SW 1271 (cell line): ENCODE measurements at places on chromosomes 2 and 18.

- DNase-seq = no peak
Observed at GRCh38 chr2:94987074-94988020, 38.2 kb upstream of the MAL start.

GRCh38 chr18:10010611-10011015, 96.8 kb downstream of the VAPA start:
- no peak for DNase-seq

DNA sequence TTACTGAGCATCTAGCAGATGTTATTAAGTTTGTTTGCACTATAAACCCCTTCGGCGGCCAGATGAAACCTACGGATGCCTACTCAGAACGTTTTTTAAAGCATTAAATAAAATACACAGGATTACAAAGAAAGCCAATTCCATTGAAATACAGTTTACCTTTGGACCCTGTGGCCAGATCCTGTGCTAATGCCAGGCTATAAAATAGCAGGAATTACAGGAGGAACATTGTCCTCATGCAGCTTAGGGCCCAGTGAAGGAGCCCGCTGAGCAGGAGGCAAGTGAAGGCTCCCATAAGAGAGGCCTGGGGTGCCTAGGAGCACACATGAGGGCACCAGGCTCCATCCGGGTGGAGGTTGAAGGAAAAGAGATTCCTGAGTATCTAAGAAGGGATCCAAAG, 310.4 kb downstream of the MTX2 start:
- DNase-seq = no peak

DNA sequence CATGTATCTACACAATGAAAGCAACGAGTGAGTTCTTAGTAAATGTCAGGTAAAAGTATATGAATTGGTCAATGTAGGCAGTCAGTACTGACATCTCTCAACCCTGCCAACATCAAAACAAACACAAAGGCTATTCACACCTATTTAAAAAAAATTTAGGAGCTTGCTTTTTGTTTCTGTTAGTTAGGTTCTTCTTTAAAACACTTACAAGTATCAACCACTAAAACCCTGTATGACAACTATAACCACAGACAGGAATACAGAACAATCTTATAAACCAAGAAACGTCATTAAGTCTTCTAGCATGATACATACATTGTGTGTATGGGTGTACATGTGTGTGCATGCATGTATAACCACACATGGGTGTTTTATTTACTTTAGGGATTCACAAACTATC, 131.0 kb downstream of the TCF4 start:
- no peak for DNase-seq

DNA sequence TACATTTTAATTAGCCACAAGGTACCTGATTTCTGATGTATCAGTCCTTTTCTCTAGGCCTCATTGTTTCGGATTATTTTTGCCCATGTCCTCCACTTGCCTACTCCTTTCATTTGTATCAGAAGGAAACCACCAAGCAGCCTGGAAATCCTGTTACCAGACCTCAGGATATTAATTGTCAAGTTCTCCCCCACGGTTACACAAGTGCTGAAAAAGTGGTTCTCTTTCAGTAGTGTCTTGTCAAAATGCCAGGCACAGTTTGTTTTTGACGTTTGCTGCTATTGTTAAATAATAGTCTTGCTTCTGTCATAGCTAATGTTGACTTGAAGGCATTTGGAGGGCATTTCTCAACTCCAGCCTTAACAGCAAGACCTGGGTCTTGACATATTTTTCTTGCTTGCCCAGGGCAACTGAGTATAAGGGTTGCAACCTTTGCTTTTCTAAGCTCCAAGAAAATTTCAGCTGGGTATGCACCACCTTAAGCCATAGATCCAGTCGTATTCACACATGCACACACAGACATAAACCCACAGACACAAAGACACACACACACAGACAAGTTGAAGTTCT, 31.0 kb downstream of the INSIG2 start:
- DNase-seq = no peak

DNA sequence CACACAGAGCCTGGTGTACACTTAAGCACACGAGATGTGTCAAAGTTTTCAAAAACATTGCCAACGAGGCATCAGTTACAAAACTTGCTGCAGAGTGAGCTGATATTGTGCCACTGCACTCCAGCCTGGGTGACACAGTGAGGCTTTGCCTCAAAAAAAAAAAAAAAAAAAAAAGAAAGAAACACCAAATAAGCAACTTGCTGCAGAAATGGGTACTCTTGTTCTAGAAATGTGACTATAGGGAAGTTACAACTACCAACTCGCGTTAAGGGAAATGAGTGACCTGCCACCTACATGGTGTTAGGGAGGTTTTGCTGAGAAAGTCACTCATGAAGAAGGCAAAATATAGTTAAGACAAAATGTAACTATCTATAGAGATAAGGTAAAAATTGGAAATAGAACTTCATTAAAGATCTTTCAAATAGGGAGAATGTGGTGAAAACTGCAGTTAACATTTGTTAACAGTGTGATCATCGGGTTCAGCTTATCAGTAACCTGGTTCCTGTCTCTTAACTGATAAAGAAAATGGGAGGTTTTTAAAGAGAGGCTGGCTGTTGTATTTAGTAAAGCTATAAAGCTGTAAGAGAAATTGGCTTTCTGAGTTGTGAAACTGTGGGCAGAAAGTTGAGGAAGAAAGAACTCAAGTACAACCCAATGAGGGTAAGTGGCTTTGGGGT, at the start of gene IL1RL1:
Gene IL1RL1 (plus strand): TSS at position 600 of the 677 bp plus-strand sequence. CDS start 26,702 bp downstream, outside the sequence.
- no peak for DNase-seq

DNA sequence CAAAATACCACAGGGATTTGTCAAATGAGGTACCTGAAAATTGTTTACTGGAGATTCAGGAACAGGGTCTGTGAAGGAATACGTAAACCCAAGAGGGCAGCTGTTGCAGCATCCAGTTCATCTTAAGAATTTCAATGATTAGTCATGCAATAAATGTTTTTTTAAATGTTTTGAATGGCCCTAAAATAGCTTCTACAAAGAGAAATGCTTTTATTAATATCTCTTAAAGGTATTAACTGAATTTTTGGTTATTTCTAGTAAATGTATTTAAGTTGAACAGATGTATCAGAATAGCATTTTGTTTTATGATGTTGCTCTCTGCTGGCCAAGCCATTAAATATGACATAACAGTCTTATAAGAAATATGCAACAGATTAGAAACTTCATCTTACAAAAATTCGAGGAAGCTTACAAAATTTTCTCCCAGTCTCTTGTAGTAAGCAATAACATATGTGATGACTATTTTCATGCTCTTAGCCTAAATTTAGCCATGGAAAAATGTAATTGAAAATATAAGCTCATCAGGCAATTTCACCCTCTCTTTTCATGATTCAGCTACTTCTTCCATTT, 863.9 kb downstream of the SUCLG1 start:
- DNase-seq = no peak

- no peak for DNase-seq
Observed at GRCh38 chr18:38545071-38545470, 979.5 kb upstream of the CELF4 start.

- DNase-seq = no peak
Observed at GRCh38 chr2:14804902-14805301, 172.4 kb downstream of the LRATD1 start.

DNA sequence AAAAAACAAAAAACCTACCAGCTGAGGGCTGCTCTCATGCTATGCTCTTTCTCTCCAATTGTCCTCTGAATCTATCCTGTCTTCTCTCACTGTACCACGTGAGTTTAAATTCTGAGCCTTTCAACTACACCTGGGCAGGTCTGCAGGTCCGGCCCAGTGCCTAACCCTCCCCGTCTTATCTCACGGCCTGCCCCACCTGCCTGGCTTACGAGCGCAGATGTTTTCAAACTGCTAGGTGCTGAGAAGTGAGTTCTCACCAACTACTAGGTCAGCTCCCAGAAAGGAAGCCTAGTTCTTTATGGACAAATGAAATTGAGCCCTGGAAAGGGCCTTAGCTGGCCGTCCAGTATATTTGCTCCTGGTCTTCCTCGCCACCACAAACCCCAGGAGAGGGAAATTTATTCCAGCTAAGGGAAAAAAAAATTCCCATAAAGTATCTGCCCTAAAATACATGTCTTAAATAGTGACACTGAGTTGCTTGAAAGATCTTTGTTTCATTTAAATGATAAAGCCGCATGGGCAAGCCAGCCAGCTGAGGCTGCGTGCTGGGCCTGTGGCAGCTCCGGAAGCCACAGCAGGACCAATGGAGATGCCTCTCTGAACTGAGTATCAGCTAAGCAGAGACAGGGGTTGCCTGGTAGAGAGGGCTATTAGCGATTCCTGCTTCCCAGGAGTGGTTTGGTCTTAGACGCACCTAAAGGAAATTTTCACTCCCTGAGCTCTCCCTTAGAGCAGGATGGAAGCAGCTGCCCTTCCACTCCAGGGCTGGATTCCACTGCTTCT, 92.5 kb upstream of the NCK2 start:
- DNase-seq = no peak

- DNase-seq = no peak
Observed at GRCh38 chr18:22429564-22429963, 11.8 kb upstream of the CTAGE1 start.

GRCh38 chr18:13096719-13097118, 105.6 kb downstream of the CEP192 start:
- DNase-seq = no peak

DNA sequence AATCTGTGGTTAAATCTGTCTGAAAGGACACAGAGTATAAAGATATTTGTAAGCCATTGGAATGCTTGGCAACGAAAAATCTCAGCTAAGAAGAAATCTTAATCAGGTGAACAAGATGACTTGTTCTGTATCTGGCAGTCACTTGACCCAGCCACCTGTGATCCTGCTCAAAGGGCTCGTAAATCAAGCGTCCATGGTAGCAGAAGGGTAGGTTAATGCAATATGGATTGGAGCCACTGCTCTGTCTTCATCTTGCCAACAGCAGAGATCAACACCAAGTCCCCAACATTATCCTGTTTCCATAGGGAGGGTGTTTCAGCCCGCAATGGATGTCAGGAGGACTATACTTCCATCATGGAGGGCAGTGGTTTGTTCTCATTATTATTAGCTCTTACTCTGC, 378.4 kb downstream of the CDH7 start:
- DNase-seq = no peak

DNA sequence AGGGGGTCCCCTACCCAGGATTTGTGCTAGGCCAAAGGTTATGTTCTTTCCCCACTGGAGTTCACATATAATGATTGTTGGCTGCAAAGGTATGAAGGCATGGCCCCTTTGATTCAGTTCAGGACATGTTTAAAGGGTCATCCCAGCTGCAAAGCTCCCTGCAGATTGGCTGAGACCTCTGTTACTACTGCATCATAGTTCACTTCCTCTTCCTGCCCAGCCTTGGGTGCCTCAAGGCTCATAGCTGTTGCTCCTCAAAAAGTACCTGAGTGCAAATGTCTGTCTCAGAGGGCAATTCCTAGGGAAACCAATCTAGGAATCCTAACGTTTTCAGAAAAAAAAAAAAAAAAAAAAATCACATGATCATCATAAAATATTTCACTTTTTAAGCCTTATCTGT, 125.1 kb downstream of the ATL2 start:
- no peak for DNase-seq

DNA sequence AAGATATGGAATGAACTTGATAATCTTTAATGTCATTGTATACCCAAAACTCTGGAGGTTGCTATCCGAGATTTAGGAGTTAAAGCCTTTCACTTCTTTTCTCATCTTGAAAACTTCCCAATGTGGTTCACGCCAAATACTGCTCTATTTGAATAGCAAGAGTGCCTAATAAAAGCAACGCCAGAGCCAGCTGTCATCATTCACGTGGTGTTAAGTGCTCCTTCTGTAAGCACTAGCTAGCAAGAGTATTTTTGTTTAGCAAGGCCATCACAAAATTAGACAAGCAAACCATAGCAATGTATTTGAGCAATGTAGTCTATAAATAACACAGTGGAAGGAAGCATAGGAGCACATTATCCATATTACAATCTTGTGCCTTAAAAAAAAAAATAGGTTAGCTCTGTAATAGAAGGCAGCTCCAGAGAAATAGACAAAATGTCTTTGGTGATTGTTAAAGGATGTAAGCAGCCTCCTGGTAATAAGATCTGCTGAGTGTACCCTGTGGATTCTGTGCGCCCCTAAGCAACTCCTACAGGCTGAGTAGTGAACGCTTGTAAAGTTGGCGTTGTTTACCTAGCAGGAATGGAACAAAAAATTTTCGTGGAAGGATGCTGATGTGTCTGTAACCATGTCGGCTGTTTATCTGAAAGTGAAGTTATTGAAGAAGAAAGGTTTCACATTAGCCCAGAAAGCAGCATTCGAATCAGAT, 518.0 kb downstream of the CNTNAP5 start:
- no peak for DNase-seq
